ENCODE measurements at places on chromosomes 1 and 21.

DNA sequence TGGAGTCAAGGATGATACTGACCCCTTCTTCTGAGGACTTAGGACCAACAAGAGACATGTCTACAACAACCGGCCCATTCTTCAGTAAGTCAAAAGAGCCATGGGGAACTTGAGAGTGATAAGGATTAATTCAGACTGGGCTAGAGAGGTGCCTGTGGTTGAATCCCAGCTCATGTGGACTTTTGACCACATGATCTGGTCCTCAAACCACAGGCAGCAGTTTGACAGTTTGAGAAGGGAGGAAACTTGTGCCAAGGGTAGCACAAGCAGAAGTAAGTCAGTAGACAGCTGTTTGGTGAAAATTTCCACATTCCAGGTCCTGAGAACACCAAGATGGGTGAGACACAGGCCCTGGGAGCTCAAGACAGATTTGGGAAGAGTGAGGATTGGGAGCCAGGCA is 19.8 kb downstream of the SH3BP5L start:
- DNase-seq: no peak

DNA sequence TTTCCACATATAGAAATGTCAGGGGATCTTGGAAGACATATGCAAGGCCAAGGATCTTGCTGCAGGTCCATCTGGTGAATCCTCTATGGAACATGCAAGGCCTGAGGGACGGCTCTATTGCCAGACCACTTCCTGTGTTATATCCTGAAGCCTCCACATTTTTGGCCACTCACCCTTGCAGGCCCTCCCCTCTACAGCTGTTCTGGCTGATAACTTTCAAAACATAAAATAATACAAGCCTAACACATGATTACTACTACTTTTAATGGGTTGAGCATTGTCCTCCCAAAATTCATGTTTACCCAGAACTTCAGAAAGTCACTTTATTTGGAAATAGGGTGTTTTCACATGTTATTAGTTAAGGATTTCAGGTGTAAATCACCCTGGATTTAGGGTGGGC is 18.5 kb upstream of the LYPLAL1 start:
- DNase-seq: no peak

- peak; percentile 43 for DNase-seq
Observed at GRCh38 chr1:198677027-198677426, 38.2 kb downstream of the PTPRC start.

GRCh38 chr1:2858676-2859075 is 57.2 kb upstream of the TTC34 start:
- DNase-seq: no peak

GRCh38 chr1:208841436-208841835 is 597.3 kb upstream of the PLXNA2 start:
- no peak for DNase-seq

DNA sequence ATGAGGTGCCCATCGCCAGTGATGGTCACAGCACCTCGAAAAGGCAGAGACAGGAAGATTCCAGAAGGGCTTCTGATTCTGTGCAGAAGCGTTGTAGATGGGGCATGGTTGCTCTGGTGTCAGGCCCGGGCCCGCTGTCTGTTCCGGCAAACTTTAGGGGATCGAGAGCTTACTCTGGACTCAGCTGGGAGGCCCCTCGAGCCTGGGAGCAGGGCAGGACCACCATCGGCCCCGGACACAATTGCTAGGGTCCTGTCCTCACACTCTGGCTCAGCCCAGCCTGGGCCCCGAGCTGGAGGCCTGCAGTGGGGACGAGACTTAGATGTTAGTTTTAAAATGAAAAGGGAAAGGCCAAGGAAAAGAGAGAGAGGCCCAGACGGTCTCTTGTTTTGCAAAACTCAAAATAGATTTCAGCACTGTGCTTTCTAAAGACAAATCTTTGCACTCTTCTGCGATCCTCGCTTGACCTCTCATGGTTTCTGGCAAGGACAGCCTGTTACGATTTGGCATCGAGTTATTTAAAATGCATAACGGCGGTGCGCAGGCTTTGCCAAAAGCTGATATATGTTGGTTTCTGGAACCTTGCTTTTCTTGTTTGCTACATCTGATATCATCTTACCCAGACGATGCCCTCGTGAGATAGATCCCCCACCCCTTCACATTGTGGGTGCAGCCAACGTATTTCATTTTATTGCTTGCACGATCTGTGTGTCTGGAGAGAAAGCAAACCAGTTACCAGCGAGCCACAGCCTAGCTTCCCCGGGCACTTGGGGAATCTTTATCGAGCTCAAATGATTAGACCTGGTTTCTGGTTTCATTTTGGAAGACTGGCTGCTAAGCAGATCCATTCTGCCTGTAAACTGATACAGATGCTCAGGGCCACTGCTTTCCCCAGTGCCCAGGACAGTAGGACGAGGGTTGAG is 58.0 kb downstream of the PRDM16 start:
- no peak for DNase-seq

- DNase-seq: no peak
Observed at GRCh38 chr1:235313931-235314678, 13.9 kb downstream of the ARID4B start.

DNA sequence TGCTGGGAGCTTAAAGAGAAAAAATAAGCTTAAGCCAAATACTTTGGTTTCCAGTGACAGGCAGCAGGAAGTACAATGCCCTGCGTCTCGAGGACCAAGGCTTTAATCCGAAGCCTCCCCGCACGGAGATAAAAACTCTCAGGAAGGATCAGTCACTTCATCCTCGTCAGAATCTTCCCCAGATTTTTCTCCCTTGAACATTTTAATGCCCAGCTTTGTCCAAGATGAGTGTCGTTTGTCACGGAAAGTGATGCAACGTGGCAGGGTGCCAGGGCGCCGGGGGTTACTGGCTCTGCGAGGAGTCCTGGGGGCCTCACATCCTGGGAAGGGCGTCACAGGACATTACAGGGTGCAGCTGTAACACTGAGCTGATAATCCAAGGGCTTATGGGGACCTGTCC is 25.2 kb upstream of the PCBP3 start:
- no peak for DNase-seq

DNA sequence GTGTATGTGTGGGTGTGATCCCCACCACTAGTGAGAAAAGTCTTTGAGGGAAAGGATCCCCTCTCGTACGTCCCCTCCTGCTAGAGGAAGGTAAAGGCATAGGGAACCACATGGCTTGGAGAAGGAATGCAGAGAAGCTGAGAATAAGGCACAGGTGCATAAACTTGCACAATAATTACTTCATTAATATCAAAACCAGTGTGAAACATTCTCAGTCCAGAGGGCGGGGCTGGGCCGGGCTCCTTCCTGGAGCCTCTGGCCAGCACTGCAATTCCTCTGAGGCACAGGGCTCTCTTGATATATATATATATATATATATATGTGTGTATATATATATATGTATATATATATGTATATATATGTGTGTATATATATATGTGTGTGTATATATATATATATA is 162.6 kb downstream of the TSEN15 start:
- no peak for DNase-seq

DNA sequence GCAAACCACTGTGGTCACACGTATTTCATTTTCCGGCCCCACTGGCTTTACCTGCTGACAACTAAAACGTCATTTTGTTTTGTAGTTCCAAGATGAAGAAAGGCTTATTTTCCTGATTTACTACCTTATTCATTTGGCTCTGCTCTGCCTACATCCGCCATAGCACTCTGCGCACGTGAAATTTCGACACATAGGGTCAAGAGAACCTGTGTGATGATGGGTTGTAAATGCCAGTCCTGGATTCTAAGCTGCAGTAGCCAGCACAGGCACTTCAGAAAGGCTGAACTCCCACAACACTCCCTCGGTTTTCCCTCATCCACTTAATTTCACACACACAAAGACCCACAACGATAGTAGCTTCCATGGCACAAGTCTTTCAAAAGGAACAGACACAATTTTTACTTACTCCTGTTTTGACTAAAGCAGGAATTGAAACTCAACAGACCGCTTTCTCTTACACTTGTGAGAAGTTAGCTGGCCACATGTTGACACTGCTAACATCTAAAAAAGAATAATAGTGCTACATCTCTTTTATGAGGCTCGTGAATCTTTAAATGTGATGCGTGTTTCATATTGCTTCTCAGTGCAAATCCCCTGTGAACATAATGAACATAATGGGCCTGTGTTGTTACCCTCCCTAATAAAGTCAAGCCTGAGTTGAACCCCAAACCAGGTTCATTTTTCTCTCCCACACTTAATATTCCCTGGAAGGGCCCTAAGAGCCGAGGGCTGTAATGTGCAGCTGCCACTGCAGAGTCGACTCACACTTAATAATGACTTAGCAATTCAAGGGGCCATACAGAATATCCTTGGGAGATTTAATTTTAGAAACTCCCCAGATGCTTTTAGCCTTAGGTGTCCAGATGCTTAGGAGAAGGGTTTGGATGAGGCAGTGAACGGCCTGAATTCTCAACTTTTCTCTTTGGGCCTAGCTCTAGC is 1.5 kb upstream of the RUNX1 start:
- peak; percentile 31 for DNase-seq

DNA sequence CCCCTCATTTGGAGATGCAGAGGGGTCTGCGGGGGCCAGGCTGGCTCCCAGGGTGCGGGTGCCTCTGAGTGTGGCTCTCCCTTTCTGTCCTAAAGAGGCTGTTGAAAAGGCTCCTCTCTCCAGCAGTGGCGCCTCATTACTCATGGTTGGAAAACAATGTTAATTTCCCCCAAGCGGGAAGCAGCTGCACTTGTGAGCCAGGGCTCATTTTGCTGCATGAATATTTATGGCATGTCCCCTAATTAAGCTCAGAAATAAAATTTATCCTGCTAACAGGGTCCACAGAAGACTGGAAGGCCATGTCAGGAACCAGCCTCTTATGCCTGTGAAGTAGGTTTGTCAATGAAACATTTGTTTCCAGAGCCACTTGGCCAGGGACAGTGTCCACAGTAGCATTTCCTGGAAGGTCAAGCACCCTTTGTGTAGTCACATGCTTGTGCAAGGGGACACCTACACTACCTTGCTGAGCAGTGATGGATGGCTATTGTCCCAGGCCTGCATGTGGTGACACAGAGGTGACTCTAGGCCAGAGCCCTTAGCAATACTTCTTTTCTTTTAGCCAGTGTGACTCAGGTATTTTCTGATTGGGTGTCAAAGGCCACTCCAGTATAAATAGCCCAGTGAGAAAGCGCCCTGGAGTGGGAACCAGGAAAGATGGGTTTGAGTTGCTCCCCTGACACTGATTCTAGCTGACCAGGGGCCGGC is 259.0 kb downstream of the FOXD2 start:
- no peak for DNase-seq

- DNase-seq: no peak
Observed at GRCh38 chr1:204896023-204896422, 25.4 kb downstream of the NFASC start.

DNA sequence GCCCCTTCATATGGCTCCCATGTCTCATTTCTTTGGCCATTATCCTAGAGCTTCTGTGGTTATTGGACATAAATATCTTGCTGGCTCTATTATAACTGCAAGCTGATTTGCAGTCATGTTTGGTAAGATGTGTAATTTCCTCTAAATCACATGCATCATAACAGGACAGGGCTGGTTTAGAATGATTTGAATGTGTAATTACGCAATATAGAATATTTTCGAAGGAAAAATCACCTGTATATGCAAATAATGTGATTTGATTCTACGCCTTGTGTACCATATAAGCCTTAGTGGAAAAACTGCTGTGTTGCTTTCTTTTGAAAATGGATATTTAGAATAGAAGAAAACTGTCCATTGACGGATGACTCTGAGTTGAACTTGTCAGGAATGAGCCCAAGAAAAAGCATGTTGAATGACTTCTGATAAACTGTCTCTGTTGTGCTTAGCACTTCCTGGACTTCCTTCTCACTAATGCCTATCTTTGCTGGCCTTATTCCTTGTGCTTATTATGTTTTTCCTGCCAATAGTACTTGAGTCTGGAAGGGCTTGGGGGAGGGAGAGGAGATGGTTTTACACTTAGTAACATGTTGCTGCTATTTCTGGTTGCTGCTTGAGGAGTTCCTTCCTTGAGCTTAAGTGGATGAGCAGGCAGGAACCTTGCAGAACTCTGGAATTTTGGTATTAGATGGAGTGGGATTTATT is 6.5 kb downstream of the CACHD1 start:
- no peak for DNase-seq

GRCh38 chr21:33418691-33419090 is 15.5 kb downstream of the IFNGR2 start:
- no peak for DNase-seq

DNA sequence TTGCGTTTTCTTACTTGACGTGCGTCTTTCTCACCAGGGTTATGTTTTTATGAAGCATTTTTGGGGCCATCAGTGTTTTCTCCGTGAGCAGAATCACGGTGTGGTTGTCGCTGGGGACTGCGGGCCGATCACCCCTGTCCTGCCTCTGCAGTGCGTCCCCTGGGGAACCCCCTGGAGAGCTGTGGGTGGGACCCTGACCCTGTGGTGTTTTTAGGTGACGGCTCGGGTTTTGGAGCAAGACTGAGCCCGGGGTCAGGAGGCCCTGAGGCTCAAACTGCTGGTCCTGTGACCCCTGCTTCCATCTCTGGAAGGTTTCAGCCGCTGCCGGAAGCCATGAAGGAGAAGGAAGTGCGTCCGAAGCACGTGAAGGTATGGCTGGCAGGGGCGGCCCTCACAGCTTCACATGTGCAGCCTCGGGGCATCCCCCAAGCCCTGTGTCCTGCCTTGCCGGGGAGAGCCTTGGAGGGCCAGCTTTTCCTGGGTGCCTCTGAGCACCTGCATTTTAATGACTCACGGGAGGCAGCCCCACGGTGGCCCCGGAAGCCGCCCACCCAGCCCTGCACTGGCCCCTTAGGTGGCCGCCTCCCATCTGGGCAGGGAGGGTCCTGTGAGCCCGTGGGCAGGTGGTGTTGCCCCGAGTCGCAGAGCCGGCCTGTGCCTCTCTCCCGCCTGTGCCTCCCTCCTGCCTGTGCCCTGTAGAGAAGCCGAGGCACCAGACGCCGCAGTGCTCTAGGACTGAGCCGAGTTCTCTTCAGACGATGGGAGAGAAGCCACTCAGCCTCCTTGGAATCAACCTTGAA is 36.7 kb upstream of the DIP2A start:
- DNase-seq: no peak

- DNase-seq: no peak
Observed at GRCh38 chr1:222224636-222225315, 323.1 kb downstream of the HHIPL2 start.

DNA sequence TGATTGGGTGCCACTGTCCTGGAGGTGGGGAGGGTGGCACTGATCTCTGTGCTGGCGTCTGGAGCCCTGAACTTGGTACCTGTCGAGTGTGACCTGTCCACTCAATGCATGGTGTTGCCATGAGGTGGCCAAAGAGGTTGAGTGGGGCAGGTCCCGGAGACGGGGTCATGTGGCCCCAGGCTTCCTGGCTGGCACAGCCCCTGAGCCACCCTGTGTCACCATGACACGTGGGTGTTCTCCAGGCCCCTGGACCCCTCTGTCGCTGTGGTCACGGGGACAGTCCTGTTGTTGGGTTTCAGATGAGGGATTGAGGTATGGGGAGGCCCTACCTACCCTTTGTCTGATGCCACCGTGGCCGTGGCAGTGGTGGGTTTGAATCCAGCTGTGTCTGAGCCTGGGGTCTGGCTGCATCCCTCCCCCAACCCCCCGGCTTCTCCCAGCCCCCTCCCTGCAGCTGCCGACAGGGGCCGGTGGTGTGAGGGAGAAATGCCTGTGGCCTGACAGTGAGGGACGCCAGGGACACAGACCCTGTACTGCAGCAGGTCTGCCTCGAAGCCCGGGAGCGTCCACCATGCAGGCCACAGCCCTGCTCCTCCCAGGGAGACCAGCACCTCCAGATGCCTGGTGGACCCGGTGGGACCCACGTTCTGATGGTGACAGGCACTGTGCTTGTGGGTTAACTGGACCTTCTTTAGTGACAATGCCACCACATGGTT is 12.0 kb downstream of the TRPM2 start:
- no peak for DNase-seq
